ENCODE measurements at places on chromosomes 11 and 22.
A peak's percentile ranks its signal among the peaks of the same experiment; 100 is the strongest.

GRCh38 chr22:41403532-41404318 is 22.0 kb downstream of the TEF start:
- DNase-seq = peak; percentile 69

- DNase-seq = no peak
Observed at GRCh38 chr11:87190071-87190470, 152.3 kb downstream of the TMEM135 start.

DNA sequence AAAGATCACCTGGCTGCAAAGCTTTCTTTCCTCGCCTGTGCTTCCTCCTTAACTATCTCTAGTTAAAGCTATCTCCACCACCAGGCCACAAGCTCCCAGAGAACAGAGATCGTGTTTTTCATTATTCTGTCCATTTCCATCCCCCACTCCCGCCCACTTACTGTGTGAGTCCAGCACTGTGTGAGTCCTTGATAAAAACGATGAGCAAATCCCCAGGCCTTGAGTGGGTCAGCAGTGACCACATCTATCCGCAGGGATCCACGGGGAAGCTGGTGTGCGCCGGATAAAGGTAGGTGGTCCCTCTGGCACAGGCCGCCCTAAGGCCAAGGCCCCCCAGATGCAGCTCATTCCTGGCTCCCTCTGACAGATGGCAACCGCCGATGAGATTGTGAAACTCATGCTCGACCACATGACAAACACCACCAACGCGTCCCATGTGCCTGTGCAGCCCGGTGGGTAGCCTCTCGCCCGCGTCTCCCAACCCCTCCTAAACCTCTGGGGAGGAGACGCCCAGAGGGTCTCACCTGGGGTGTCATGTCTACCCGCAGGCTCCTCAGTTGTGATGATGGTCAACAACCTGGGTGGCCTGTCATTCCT is 9.3 kb downstream of the TKFC start:
- no peak for DNase-seq

DNA sequence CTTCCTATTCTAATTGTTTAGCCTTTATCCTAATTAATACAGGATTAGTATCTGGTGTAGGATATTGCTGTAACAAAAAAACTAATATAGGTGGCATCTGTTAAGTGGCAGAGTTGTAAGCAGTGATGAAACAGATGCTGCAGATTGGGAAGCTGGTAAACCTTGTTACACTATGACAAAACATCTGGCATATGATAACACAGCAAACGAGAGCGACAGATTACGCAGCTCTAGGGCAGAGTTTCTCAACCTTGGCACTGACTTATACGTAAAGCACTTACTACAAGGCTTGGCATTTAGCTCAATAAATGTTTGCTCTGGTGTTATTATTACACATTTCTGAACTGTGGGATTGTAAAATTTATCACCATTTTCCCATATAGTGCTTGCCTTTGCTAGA is 137.0 kb downstream of the ATG16L2 start:
- peak; percentile 26 for DNase-seq

GRCh38 chr11:77187776-77188632 is 60.0 kb downstream of the MYO7A start:
- peak; percentile 78 for DNase-seq

- DNase-seq = no peak
Observed at GRCh38 chr11:9851366-9851765, 187.5 kb downstream of the SWAP70 start.

DNA sequence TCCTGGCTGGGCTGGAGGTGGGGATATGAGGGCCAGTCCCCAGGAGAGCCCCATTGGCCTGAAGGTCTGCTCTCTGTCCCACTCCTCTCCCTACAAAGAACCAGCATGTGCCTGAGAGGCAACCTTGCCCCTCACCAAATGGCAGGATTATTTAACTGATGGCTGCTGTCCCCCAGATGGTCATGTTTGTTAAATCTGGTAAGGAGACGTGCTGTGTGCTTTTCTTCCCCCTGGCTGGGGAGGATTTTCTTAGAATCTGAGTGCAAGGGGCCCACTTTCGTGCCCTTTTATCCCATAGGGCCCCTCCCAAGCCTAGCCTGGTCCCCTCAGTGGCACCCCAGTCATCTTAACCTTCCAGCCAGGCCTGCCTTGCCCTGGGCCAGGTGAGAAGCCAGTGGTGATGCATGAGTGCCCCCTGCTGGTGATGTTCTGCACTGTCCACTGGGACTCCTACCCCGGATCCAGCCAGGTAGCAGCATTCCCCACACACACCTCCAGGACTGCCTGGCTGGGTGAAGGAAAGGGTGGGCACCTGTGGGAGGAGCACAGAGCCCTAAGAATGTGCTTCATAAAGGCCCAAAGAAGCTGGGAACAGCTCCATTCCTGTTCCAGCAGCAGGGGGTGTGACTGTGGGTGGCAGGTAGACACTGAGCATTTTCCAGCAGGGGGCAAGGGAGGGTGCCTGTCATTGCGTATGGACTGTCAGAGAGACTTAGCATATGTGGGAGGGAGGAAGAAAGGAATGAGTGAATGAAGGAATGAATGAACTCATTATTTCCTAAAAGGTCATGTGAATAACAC is 28.9 kb downstream of the MFNG start:
- peak; percentile 89 for DNase-seq

DNA sequence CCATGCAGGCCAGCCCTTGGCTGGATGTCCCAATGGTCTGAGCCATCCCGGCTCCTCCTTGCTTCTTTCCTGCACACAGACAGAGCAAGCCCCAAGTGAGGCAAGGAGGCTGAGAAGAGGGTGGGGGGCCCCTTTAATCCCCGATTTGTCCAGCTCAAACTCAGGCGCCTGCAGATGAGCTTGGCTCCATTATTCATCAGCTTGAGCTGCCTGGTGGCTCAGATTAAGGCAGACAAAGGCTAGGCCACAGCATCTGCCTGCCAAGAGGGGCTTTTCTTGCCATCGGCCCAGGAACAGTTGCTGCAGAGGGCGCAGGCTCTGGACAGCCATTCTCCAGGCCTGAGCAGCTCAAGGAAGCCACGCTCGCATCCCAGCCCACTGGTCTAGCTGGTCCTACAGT is 35.4 kb downstream of the LMO1 start:
- no peak for DNase-seq

GRCh38 chr11:18140145-18140544 is 7.8 kb downstream of the MRGPRX3 start:
- no peak for DNase-seq

DNA sequence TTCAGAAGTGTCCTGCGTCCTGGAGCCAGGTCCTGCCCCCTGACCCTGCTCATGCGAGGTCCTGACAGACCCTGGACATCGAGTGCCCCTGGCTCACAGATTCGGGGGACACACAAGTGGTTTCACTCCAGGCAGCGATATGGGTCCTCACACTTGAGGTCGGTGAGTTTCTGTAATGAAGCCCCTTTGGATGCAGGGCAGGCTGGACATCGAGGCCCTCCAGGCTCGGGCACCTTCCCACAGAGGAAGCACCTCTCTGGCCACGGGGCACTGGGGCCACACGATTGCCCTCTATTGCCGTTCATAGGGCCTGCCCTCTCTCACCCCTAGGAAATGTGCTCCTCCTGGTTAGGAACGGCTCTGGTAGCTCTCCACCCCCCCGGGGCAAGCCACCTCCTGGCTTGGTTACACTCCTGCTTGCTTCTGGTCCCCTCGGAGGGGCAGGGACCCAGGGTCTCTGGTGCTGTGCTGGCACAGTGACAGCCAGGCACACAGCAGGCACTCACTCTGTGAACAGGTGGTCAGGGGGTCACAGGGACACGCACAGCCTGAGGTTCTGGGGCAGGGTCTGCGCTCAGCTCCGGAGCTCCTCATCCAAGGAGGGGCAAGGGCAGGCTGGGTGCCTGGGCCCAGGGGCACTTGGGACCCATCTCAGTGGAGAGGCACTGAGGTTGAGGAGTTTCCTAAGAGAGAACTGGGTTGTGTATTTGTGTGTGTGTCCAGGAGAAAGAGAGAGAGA is 907.7 kb downstream of the BRD1 start:
- DNase-seq = no peak

- no peak for DNase-seq
Observed at GRCh38 chr22:20131859-20132685, 468 bp downstream of the ZDHHC8 start.

DNA sequence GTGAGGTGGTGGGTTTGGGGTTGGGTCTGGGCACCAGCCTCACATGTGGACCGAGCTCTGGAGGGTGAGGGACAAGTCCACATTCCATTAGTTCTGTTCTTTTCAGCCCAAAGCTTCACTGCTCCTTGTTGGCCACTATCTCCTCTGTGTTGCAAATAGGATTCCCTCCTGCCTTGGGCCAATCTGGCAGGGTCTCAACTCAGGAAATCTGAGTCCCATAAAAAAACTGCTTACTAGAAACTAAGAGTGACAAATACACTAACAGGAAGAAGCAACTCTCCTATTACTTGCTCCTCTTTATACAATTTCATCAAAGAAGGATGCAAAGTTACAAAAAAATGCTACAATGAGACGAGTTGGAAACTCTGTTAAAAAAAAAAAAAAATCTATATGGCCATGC is 66.2 kb upstream of the CSNK1E start:
- DNase-seq = no peak

- no peak for DNase-seq
Observed at GRCh38 chr22:21753374-21754111, 17.9 kb upstream of the YPEL1 start.

DNA sequence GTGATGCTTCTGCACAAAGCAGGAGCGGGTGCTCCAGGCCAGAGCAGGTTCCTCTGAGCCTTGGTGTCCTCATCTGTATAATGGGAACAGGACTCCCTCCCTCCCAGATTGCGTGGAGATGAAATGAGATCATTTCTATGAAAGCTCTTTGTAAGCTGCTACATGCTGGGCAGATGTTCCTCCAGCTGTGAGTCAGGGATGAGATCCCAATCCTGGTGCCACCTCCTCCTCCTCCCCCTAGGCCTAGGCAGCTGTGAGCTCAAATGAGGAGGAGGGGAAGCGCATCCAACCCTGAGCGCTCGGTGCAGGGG is 7.0 kb upstream of the CABP2 start:
- no peak for DNase-seq

- no peak for DNase-seq
Observed at GRCh38 chr22:49861642-49862495, 8.2 kb downstream of the ZBED4 start.

DNA sequence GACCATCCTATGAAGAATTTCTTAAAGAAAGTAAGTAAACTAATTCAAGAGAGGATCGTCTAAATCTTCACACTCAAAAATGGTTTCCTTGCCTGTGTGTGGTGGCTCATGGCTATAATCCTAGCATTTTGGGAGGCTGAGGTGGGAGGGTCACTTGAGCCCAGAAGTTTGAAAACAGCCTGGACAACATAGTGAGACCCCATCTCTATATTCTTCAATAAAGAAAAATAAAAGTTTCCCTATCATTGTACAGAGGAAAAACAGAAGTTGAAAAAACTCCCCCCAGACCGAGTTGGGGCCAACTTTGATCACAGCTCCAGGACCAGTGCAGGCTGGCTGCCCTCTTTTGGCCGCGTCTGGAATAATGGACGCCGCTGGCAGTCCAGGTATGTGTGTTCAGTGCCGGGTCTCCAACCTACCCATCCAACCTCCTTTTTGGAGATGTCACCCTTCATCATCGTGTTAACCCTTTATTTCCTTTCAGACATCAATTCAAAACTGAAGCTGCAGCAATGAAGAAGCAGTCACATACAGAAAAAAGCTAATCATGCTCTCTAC is 3.0 kb downstream of the RPS25 start:
- DNase-seq = no peak

Data from CD4-positive, alpha-beta T cell (primary cell).